ENCODE measurements at places on chromosomes 7 and 10.

DNA sequence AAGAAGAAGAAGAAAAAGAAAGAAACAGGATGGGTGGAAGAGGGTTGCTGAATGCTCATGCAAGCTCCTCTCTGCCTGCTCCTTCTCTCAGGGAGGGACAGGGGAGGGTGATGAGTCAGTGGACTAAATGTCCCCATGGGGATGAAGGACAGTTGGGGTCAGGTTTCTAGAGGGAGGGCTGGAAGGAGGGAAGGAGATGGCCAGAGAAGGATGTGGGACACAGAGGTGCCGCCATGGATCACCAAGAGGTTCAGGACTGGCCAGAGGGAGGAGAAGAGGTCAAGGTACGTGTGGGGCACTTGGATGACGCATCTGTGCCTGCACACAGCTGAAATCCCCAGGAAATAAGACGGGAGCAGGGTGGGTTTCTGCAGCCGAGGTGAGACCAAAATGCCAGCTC, 88.9 kb upstream of the GTF2I start:
- no peak for DNase-seq

- no peak for DNase-seq
These were observed 116.1 kb downstream of the FANK1 start for GRCh38 chr10:126012485-126012884.

DNA sequence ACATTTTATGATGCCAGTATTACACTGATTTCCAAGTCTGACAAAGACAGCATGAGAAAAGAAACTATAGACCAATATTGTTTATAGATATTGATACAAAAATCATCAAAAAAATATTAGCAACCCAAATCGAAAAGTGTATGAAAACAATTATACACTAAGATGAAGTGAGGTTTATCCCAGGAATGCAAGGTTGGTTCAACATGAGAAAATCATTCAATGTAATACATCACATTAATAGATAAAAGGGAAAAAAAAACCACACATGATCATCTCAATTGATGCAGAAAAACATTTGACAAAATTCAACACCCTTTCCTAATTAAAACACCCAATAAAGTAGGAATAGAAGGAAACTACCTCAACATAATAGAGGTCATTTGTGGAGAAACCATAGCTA, 153.9 kb downstream of the DNAJC1 start:
- DNase-seq: no peak

DNA sequence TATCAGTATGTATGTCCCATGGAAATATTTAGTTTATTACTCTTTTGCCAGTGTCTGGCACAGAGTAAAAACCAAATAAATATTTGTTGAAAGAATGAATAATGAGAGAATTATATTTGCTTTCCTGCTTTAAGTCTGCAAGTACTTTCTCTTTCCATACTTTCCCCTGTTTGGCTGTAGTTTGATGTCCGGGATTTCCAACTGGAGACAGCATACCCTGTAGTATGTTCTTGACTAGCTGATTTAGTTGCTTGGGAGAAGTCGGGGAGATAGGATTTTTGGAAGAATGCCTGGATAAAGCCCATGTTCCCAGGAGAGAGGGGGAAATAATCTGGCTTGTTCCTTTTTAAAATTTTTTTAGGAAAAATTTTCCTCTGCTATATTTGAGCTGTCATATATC, 516.1 kb downstream of the CCSER2 start:
- no peak for DNase-seq

GRCh38 chr7:4730971-4731370, 44.5 kb upstream of the AP5Z1 start:
- DNase-seq: no peak

GRCh38 chr7:117184367-117184766, 138.5 kb downstream of the WNT2 start:
- no peak for DNase-seq

- no peak for DNase-seq
These were observed 176.2 kb downstream of the PTPRN2 start for GRCh38 chr7:158411232-158411950.

DNA sequence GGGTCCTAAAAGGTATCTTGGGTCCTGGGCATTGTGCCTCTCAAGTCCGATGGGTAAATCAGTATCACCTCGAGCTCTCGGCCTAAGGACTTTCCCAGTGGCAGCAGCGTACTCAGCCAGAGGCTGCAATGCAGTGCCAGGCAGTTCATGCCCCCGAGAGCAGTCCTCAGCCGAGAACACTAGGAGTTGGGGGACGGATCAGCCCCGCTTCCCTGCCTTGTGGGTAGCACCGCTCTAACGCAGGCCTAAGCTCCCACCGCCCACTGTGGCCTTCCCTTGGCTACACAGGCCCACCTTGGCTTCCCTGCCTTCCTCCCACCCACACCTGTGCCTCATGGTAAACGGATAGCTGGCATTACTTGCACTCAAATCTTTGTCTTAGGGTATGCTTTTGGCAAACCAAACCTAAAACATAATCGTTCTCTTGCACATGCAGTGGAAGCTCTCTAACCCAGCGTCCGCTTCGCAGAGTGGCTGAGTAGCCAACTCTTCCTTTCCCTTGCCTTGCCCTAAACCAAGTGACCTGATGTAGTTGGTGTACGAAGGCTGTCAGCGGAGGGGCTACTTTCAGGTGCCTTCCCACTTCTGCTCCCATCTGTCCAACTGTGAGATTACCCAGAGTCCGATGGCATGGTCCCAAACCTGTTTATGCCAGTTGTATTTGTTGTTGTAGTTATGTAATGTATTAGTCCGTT, 73.2 kb upstream of the CHST15 start:
- no peak for DNase-seq

- no peak for DNase-seq
These were observed 647.3 kb upstream of the GHITM start for GRCh38 chr10:83492004-83492403.

- DNase-seq: peak; percentile 46
These were observed 952 bp downstream of the DIP2C start for GRCh38 chr10:688312-689120.

GRCh38 chr7:46100521-46100920, 179.4 kb upstream of the IGFBP3 start:
- no peak for DNase-seq

GRCh38 chr10:43155741-43156140, 17.5 kb downstream of the CSGALNACT2 start:
- no peak for DNase-seq

DNA sequence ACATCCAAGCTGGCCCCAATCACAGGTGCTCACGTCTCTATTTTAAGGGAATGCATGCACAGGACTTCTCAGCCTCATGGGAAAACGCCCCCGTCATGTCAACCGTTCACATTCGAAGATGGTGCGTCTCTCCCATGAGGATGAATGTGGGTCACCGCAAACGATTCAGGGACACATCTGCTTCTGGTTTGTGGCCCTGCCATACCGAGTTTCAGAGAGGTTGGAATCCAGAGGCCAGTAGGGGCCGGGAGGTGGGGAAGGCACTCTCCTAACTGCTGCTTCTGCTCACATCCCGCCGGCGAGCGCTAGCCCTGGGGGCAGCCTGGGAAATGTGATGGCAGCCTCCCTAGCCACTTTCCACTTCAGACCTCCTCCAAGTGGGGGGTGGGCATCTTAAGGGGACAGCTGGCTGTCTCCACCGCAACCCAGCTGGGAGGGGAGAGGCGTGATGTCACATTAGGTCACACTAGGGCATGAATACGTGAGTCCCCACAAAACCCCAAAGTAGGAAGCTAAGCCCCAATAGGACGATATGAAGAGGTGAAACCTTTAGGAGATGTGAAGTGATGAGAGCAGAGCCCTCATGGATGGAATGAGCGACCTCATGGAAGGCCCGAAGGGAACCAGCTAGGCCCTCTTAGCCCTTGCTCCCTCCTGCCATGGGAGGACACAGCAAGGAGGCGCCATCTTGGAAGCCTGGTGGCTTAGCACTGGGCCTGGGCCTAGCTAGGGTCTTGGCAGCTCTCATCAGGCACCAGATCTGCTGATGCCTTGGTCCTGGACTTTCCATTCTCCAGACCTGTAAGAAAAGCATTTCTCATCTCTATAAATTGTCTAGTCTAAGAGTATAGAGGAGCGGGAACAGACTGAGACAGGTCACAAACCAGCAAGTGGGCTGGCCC, 107.8 kb downstream of the TCERG1L start:
- DNase-seq: no peak

DNA sequence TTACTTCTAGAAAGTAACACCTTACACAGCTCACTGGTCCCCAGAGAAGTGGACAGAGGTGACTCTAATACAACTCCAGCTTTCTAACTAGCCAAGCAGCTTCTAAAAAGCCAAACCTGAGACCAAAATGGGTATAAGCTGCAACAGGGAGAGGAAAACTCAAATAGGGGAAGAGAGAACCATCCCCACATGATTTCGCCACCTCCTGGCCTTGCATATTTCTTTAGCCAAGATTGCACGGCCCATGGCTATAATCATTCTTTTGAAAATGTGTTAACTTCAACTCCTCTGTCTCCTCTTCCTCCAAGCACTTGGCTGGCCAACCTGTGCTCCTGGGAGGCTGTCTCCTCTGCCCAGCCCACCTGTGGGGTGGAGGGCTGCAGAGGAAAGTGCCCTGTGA, 28.7 kb downstream of the NUP42 start:
- no peak for DNase-seq

DNA sequence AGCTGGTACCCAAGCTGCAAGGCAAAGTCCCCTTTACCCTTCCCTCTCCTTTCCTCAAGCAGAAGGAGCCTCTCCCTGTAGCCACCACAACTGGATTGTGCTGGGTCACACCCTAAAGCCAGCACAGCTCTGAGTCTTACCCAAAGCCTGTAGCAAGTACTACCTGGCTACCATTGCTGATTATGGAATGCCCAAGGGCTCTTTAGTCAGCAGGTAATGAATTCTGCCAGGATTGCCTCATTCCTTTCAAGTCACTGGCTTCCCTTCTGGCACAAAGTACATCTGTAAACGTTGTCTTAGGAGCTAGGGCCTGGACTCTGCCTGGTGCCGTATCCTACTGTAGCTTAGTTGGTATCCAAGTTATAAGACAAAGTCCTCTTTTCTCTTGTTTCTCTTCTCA, 52.0 kb downstream of the FAS start:
- DNase-seq: no peak

- no peak for DNase-seq
These were observed 282.5 kb downstream of the INHBA start for GRCh38 chr7:41420421-41420820.

- DNase-seq: no peak
These were observed 447.6 kb upstream of the NPVF start for GRCh38 chr7:25675789-25676474.

GRCh38 chr7:19928247-19928646, 154.8 kb upstream of the TMEM196 start:
- DNase-seq: no peak

- no peak for DNase-seq
These were observed 695.0 kb upstream of the NRP1 start for GRCh38 chr10:34029455-34029854.

DNA sequence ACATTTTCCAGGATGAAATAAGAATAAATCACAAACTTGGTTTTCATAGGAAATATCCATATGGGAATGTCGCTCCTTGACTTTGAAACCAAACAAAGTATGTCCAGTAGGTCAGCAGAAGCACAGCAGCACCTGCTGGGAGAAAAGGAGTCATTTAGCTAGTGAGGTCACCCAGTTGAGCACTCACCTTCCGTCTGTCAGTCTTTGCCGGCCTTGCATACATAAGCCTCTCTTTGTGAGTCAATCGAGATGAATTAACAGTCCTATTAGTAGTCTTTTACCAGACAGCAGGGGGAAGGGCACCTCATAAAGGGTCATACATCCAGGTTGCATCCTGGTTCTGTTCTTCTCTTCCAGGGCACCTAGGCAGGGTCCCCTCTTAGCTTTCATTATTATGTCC, 232.5 kb upstream of the FZD1 start:
- no peak for DNase-seq

- DNase-seq: no peak
These were observed 12.8 kb upstream of the RGS10 start for GRCh38 chr10:119555178-119555784.

DNA sequence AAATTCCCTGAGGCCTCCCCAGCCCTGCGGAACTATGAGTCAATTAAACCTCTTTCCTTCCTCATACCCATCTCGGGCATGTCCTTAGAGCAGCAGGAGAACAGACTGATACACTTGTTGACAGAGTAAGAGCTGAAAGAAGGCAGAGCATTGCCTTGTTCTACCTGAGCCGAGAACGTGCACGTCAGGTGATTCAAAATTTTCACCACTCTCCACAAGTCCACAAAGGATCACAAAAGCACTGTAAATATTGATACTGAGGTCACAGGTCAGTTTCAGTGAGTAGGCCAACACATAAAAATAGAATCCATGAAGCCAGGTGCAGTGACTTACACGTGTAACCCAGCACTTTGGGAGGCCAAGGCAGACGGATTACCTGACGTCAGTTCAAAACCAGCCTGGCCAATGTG, 27.8 kb downstream of the DCLRE1C start:
- DNase-seq: no peak

DNA sequence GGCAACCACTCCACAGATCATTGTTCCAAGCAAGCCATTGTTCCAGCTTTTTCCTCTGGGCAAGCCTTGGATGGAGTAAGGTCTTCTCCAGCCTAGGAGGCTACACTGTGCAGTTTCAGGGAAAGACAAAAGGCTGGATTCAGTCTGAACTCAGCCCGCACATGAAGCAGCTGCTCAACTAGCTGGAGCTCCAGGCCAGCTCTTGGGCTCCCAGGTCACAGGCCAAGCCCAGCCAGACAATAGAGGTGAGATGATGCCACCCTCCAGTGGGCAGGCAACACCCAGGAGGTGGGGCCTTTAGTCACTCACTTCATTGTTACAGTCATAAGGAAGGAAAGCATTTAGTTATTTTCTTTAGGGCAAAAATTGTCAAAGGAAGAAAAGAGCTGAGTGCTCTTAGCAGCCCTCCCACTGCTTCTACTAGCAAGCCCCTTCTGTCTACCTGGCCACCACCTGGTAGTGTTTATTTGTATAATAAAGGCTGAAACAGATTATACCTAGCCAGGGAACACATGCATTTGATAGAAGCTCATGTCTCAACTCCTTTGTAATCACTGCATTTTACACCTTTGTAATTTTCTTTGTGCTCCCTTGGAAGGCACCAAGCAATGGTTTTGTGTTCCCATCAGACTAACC, 253.4 kb downstream of the WDR11 start:
- no peak for DNase-seq

DNA sequence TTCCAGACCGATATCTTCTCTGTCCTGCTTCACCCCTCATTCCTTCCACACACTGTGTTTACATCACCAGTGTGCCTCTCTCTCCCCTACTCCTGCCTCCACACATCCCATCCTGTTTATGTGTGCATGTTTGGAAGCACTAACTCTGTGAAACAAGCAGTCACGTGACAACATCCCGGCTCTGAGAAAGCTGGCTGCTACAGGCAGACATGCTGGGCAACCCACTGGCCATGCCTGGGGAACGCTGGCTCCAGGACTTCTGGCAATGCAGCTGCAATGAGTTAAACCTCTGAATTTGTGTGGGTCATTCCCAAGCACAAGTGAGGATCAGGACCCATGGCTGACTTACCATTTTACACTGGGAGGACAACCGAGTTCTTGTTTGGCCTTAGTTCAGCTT, 74.0 kb downstream of the WNT2 start:
- DNase-seq: no peak

- DNase-seq: no peak
These were observed 89.0 kb upstream of the PPP2R2D start for GRCh38 chr10:131811630-131812403.

GRCh38 chr7:3192669-3193068, 108.4 kb upstream of the SDK1 start:
- no peak for DNase-seq

All from HEK293T (cell line).